ENCODE measurements at places on chromosomes 3 and 15. TPM values are rescaled to one million over a fixed set of nuclear protein-coding genes. Genes with fewer than 3 reads are reported as not detected.

The ANKUB1 gene
- polyA plus RNA-seq = not detected

The AMIGO3 gene
- 13.1 TPM for polyA plus RNA-seq

The ZBTB47 gene
- polyA plus RNA-seq = 2.8 TPM

The CYP19A1 gene
- polyA plus RNA-seq = not detected

The ARPIN gene
- polyA plus RNA-seq = 3.6 TPM

The TAGLN3 gene
- polyA plus RNA-seq = 6.3 TPM
